ENCODE measurements at places on chromosomes 3 and 15.

DNA sequence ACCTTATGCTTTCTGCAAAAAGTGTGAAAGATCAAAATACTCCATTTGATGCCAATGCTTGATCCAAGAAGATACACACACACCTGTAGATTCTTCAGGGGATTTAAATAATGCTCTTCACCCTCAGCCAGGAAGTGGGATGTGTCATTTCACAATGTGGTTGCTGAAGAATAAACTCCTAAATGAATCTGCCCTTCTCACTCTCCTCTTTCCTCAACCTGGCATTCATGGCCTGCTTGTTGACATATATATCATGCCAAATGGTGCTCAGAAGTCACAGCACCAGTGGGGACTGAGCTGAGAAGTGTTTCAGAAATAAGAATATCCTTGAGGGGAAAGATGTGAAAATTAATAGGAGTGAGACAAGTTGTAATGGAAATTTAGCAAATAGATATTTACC, 146.6 kb upstream of the ARHGEF26 start:
- DNase-seq = no peak

- no peak for DNase-seq
Observed at GRCh38 chr15:60972866-60973265, 256.2 kb downstream of the RORA start.

GRCh38 chr15:66964111-66964738, 101.2 kb upstream of the SMAD3 start:
- no peak for DNase-seq

DNA sequence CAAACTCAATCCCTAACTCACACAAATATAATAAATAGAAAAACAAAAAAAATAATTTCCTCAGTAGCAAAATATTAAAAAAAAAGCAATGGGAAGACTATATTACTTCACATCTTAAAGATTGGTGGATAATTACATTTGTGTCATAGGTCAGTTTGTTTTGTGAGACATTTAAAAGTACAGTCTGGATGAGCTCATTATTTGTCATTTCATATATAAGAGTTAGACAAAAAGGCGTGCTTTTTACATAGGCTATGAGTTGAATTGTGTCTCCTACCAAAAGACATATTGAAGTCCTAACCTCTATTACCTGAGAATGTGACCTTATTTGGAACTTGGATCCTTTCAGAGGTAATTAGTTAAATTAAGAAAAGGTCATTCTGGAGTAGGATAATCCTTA, 710.1 kb upstream of the CBLB start:
- DNase-seq = no peak

- DNase-seq = no peak
Observed at GRCh38 chr3:68858549-68858948, 73.8 kb downstream of the TAFA4 start.

DNA sequence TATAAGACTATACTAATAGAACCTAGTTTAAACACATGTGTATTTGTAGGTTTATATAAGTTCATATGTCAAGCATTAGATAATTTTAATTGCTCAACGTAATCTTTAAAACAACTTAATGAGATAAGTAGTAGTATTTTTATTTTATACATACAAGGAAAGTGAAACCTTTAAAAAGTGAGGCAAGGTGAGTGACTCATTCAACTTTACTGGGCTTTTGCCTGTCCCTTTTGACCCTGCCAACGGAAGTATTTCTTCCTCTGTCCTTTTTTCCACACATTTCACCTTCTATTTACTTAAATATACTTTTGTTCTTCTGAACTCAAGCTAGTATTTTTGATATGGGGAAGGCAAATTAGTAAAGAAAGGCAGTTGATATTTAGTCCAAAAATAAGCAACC, 78.5 kb downstream of the KBTBD8 start:
- no peak for DNase-seq

DNA sequence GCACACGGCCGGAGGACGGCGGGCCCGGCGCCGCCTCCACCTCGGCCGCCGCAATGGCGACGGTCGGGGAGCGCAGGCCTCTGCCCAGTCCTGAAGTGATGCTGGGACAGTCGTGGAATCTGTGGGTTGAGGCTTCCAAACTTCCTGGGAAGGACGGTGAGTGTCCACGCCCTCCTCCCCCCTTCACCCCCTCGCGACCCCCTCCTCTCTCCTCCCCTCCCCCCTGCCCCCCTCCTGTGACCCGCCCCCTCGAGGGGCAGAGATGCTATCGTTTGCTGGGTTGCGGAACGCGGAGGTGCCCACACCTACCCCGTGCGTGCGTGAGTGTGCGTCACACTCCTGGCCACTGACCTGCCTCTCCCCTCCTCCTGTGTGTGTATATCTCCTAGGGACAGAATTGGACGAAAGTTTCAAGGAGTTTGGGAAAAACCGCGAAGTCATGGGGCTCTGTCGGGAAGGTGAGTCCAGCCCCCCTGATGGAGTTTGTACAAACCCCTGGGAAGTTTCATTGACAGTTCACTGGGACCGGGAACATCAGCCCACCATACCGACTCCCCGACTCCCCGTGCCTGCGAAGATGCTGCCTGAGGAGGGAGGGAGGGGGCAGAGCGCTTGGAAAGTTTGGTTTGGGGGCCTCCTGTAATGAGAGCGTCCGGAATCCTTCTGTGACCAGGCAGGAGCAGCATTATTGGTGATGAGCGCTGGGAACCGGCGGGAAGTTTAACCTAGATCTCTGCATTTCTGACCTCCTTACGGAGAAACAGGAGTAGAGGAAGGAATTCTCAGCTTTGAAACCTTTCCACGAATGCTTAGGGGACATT, 795 bp upstream of the SCAANT1 start:
- peak; percentile 27 for DNase-seq
